ENCODE measurements at places on chromosomes 11 and 22.
A peak's percentile ranks its signal among the peaks of the same experiment; 100 is the strongest.

DNA sequence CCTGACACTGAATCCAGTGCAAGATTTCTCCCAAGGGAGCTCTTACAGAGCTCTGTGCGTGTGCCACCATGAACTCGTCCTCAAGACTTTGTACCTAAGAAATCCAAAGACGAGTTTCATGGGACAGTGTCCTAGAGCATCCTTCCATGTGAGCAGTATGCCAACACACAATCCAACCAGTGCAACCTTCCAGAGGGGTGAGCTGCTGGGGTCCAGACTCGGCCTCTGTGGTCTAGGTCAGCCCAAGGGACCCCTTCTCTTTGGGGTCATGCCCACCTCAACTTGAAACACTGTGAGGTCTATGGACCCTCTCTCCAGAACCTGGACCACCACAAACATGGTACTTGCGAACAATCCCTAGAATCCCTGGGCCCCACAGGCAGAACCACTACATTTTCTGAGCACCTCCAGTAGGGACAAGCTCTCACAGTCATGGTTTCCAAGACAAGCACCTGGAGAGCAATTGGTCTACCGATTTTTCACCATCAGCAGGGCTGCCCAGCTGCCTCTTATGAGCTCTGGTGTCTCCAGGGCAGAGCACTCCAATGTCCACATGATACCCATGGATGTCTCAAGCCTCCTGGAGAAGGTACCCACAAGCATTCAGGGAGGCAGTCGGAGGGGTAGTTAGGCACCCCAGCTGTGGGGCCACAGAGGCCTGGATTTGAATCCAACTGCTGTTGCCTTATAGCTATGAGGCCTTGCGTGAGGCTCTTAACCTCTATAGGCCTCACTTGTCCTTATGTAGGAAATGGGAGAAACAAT is 7.7 kb downstream of the CHST1 start:
- DNase-seq = no peak

DNA sequence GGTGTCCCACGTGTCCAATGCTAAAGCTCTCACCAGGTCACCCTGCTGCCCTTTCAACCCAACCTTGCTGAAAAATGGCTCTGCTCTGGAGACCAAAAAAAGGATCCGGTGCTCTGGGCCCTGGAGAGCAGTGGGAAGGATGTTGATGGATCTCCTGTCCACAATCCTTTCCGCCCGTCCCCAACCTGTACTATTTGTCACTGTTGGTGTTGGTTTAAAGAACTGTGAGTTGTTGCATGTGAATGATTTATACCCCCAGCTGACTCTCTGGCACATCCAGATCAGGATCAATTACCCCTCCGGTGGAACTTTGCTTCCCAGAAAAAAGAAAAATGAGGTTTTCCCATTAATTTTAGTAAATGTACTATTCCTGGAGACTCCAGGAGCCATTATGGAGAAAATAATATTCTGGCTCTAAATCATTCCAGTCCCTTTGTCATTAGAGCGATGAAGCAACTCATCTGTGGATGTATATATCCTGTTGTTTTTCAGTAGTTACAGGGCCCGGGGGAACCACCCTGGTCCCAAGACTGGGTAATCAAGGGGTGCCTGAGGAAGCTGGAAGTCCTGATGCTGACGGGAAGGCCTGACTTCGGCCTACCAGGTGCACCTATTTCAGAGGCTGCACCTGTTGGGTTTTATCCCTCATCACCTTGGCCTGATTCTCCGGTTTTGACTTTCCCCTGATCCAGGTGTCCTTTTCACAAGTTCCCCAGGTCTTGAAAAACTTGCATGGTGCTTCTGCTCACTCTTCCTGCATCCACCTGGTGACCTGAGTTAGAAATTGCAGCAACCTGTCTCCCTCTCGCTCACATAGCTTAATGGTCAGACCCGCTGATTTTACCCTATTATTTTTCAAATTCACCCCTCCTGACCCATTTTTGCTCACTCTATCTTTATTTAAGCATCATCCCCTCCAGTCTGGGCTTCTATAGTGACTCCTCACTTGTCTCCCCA is 209.2 kb upstream of the SEZ6L start:
- DNase-seq = no peak

DNA sequence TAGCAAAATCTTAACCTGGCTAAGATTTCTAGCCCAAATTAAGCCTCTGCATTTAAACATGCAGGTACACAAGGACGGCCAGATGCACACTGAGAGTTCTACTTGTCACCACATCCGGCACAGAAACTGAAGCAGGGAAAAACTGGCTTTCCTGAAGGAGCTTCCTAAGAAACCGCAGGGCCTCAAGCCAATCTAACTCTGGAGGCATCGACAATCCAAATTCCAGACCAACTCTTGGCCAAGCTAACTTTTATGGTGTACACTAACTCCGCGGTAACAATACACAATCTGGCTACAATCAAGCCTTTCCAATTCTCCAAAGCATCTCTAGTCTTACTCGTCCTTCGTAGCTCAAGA is 1.2 kb downstream of the MSANTD2 start:
- no peak for DNase-seq

- no peak for DNase-seq
These were observed 97.7 kb downstream of the MPPED2 start for GRCh38 chr11:30488304-30488998.

DNA sequence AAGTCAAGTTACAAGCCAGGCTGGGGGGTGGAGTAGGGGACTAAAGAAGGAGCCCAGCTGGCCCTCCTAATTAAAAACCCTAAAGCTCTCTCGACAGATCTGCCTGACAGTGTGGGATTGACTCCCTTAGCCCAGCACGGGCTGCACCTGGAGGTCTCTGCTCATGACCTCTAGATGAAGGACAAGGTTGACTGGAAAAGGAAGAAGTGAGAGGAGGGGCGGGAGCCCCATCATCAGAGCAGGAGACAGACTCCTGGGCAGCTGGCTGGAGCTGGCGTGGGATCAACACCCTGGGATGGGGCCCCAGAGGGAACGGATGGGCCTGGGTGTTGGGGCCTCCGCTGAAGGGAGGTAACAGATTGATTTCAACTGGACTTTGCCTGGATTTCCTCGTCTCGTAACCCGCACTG is 46.1 kb downstream of the RPUSD4 start:
- DNase-seq = no peak

GRCh38 chr11:73625696-73626318 is 20.6 kb upstream of the PLEKHB1 start:
- peak; percentile 39 for DNase-seq

DNA sequence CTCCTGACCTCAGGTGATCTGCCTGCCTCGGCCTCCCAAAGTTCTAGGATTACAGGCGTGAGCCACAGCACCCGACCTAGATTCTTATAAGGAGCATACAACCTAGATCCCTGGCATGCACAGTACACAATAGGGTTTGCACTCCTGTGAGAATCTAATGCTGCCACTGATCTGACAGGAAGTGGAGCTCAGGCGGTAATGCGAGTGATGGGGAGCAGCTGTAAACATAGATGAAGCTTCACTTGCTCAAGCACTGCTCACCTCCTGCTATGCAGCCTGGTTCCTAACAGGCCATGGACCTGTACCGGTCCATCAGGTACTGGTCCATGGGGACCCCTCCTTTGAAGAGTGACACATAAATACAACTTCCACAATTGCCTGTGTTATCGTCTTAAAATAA is 44.8 kb upstream of the EIF3M start:
- DNase-seq = no peak

DNA sequence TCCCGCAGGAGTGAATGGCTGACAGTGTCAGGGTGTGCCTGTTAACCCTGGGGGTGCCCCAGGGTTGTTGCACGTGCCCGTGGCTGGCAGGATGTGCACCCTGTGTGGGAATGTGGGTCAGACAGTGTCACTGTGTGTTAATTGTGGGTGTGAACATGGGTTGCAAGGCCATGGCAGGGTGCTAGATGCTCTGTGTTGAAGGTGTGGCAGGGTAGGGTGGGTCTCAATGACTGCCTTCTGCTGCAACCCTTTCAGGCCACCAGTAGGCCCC is 8.3 kb downstream of the RIN1 start:
- no peak for DNase-seq

DNA sequence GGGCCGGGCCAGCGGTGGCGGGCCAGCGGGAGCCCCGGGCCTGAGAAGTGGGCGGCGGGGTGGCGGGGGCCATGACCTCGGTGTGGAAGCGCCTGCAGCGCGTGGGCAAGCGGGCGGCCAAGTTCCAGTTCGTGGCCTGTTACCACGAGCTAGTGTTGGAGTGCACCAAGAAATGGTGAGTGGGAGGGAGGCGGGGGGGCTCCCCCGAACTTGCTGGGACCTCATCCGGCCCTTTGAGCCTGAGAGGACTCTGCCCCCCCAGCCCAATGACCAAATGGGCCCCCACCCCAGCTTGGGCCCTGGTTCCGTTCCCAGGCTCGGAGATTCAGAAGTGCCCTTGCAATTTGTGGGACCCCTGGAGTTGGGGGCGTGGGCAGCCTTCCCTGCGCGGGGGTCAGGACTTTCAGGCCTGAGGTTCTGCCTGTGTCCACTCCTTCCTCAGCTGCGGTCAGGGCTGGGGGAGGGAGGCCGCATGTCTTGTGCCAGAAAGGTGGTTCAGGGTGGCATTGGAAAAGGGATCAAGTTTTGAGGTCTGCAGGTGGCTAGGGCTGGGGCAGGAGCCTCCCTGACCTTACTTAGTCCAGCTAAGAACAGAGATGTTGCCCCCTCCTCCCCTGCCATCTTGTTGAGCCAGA is 496 bp downstream of the EHBP1L1 start:
- no peak for DNase-seq

GRCh38 chr22:22022947-22023534 is 40.5 kb upstream of the TOP3B start:
- DNase-seq = no peak

GRCh38 chr11:31822927-31823643 is 12.0 kb upstream of the PAX6 start:
- no peak for DNase-seq

GRCh38 chr22:21591695-21592094 is 24.2 kb downstream of the UBE2L3 start:
- DNase-seq = no peak

GRCh38 chr22:30426388-30427353 is 1.1 kb downstream of the MTFP1 start:
- DNase-seq = peak; percentile 62

DNA sequence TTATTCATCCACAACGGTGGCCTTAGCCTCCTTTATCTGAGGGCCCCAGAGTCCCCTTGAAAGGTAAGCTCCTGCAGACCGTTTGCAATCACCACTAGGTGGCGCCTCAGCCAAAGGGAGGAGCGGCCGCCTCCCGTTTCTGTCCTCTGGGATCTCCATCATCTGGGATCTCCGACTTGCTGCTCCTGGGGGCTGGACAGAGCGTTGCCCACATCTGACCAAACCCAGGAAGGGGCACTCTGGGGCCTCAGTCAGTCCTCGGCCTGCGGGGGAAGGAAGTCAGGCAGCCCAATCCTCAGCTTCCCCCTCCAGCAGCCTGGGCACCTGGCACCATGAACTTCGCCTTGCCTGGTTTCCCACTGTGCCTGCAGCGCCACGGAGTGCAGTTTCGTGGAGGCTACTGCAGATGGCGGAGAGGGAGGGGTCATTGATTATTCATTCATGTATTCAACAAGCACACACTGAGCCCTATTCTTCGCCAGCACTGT is 23.5 kb downstream of the TP53I11 start:
- peak; percentile 33 for DNase-seq

DNA sequence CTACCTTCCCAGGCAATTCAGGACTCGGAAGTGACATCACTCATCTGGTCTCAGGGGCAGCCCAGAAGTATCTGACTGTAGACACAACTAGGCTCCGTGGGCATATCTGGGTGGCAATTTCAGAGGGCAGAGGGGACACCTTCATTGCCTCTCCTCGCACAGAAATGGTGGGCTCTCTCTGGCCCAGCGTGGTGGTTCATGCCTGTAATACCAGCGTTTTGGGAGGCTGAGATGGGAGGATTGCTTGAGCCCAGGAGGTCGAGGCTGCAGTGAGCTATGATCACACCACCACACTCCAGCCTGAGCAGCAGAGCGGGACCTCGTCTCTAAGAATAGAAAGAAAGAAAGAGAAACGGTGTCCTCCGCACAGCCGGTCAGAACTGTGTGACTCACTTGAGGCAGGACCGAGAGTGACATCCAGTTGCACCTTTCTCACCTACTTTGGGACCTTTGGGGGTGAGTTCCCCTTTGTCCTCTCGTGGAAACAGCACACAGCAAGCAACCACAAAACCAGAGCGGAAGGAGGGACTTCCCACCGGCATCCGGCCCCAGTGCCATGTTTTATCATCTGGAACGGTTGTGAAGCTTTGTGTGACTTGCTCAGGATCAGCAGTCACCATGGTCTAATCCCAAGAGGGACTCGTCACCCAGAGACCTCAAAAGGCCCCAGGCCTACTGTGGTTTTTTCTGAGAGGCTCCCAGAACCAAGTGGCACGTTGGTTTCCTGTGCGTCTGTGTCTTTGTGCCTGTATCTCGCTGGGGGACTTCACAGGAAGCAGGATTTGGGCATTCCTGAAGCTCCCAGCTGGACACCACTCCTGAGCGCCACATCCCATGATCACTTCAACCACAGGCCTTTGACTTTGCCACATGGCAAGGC is 38.4 kb upstream of the EMID1 start:
- DNase-seq = no peak

GRCh38 chr11:64285885-64286800 is 495 bp downstream of the GPR137 start:
- no peak for DNase-seq

DNA sequence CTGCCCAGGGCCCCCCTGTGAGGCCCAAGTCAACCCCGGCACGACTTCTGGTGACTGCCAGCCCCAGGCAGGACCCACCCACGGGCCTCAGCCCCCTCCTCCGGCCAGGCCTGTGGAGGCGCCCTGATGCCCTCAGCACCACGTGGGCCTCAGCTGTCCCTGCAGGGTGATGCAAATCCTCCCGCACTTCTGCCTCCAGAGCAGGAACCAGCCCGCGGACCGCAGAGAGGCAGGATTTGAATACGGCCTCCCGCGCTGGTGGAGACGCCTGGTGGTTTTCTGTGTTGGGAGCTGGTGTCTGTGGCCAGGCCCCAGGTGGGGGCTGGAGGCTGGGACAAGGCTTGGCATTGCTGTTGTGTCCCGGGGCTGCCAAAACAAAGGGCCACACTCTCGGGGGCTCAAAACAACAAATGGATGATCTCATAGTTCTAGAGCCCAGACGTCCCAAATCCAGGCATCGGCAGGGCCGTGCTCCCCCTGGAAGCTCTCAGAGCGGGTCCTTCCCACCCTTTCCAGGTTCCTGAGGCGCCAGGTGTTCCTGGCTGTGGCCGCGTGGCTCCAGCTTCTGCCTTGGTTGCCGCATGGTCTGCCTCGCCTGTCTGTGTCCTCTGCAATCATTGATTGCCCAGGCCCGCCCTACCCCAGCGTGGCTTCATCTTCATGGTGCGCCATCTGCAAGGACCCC is 19.4 kb downstream of the TRPM5 start:
- DNase-seq = no peak

- DNase-seq = no peak
These were observed 6.8 kb upstream of the SUN2 start for GRCh38 chr22:38762551-38762983.

DNA sequence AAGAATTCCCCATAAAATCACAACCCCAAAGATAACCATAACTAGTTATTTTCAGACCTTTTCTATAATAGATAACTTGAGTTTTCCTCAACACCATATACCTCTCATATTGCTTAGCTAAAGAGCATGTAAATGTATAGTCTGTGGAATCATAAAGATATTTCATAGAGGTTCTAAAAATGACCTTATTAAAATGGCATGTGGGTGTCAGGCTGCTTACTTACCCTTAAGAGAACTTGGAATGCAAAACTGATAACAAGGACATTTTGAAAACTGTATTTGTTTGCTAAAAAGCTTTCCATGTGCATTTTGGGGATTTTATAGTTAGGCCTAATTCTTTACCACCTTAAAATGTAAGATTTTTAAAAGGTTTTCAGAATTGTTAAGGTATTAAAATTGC is 4.7 kb downstream of the SIK2 start:
- DNase-seq = no peak

Measured in stimulated activated CD4-positive, alpha-beta T cell treated with anti-CD3 and anti-CD28 coated beads, TNF-alpha, amount 100 ng/mL, for 1 hour (primary cell).